Cortex of kidney (tissue), 1 donor: ENCODE measurements at places on chromosomes 16 and 17.

DNA sequence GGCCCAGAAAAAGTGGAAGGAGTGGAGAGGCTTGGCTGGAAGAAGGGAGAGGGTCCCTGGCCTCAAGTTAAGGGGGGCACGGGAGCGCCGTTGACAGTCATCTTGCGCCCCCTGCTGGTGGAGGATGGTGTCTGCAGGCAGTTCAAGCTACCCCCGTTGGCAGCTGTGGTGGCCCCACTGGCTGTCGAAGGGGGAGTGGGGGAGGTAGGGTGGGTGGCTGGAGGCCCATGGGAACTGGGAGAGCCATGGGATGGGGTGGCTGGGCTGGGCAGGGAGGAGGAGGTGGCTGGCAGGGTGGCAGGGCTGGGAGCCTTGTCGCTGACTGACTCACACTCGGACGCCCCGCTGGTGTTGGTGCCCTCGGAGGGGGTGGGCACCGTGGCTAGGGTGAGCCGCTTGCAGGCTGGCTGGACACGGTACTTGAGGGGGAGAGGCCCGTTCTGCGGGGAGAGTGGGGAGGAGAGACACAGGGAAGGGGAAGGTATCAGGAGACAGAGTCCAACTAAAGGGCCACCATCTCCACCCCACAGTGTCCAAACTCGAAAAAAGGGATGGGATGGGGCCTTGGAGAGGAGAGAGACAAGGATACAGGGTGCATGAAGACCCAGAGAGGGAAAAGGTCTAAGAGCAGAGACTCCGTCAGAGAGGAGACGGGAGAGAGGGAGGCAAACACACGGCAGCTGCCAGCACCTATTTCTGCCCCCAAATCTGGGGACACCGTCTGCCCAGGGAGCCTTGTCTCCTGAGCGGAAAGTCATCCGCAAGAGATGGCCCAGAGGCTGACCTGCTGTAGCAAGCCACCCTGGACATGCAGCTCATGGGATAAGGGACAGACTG is 5.2 kb downstream of the CISD3 start:
- DNase-seq, result no peak

DNA sequence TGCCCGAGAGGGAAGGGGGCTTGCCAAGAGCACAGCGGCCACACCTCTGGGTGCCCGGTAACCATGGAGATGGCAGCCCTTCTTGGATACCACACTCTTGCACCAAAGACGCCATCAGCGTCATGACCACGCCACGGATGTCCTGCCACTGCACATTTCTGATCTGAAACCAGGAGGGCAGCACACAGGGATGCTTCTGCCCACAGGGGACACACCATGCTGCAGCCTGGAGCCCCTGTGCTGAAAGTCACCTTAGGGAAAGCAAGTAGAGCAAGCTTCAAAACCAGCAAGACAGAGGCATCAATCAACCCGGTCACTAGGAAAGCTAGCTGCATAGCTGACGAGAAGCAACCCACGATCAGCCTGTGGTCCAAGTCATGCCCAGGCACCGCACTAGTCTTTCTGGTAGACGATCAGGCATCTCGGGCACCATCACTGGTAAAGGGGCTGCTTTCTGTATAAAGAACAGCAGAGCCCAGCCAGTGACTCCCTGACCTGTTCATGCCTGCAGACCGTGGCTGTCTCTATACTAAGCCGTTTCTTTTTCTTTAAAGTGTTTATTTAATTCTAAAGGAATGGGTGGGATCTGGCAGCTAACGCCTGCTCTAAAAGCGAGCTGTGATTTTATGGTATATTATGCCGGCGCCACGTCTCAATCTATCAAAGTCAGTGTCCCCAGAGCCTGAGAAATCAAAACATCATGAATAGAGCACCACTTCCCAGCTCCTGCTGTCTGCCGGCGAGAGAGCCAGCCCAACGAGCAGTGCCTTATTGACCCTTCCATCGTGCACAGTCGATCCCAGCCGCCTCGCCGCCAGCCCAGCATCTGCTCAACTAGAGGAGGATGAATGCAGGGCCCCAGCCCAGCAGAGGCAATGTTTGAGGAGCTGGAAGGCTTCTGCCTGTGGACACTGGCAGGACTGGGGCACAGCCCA is 244.7 kb downstream of the RBFOX3 start:
- no peak for DNase-seq

- DNase-seq, result no peak
These were observed 65.5 kb downstream of the CDK5R1 start for GRCh38 chr17:32552280-32552679.

GRCh38 chr17:39643271-39643670 is 6.3 kb downstream of the STARD3 start:
- no peak for DNase-seq

DNA sequence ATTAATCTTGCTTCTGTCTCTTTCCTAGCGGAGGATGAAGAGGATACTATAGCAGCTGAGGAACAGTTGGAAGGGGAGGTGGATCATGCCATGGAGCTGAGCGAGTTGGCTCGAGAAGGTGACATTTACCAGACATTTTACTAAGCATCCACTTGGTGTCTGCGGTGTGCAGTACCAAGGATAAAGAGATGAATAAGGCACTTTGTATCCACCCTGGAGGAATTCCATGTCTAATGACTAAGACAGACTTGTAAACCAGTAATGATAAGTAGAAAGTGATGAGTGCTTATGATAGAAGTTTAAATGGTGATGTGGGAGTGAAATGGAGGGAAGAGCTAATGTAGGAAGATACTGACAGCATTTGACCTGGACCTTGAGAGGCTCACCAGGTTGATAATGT is 12.0 kb downstream of the SRCAP start:
- DNase-seq, result no peak

DNA sequence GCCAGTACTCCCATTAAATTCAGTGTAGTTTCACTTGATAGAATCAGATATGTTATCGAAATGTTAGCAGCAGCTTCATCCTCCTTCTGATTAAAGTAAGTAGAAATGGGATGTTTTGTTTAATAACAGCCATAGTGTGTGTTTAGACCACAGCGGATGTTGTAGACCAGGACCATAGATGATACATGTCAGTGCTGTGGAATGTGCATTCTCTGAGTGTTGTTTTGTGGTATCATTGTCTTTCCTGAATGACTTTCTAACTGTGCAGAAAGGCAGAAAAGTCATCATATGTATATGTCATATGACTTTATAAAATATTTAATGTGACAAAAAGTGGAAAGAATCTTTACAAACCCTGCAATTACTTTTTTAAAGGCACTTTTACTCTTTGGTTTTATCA is 55.6 kb downstream of the CYLD start:
- DNase-seq, result no peak

- no peak for DNase-seq
These were observed 3.0 kb downstream of the CDT1 start for GRCh38 chr16:88806491-88807111.

DNA sequence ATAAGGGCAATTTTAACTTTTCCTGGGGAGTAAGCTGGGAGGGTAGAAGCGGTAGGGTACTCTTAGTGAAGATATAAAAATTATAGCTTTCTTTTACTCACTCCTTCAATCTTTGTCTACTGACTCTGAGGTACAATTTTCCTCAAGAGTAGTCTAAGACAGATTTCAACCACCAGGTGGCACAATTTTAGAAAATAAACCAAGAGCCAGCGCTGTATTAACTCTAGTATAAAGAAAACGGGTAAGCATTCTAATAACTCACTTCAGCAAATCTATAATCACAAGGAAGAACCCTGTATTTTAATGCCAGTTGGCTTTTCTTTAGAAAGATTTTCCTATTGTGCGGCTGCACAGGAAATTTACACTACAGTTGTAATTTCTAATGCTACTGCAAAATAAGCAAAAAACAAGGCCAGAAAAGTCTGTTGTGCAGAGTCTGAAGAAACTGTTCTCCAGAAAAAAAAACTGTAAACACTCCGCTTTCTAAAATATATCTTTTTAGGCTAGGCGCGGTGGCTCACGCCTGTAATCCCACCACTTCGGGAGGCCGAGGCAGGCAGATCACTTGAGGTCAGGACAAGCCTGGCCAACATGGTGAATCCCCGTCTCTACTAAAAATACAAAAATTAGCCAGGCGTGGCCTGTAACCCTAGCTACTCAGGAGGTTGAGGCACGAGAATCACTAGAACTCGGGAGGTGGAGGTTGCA is 1.9 kb downstream of the CMC2 start:
- DNase-seq, result no peak

- no peak for DNase-seq
These were observed 711.6 kb downstream of the CDH11 start for GRCh38 chr16:64410306-64410705.

DNA sequence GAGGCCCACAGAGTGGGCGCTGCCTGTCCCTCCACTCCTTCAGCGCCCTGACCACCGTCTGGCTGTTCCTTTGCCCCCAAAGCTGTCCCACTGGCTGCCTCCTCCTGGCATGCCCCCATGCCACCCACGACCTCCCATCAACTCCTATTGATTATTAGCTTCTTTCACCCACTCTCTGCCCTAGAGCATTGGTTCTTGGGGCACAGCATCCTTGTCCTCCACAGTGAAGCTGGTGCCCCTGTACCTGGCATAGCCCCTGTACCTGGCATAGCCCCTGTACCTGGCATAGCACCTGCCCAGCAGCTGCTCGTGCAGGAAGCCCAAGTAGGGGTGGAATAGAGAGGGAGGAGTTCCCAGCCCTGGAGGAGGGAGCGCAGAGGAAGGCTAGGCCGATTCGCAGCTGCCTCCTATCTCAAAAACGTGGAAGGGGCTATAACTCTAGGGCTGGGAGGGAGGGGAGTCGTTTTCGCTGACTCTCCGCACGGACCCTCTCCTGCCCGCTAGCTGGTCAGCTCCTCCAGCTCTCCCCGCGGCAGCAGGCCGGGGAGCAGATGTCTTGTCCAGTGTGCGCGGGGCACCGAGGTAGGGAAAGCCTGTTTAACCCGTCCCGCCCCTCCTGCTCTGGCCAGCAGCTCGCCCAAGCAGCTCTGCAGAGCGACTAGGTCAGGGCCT is 5.7 kb upstream of the ACTG1 start:
- DNase-seq, result no peak

- no peak for DNase-seq
These were observed 107.2 kb downstream of the USP32 start for GRCh38 chr17:60284709-60285108.

DNA sequence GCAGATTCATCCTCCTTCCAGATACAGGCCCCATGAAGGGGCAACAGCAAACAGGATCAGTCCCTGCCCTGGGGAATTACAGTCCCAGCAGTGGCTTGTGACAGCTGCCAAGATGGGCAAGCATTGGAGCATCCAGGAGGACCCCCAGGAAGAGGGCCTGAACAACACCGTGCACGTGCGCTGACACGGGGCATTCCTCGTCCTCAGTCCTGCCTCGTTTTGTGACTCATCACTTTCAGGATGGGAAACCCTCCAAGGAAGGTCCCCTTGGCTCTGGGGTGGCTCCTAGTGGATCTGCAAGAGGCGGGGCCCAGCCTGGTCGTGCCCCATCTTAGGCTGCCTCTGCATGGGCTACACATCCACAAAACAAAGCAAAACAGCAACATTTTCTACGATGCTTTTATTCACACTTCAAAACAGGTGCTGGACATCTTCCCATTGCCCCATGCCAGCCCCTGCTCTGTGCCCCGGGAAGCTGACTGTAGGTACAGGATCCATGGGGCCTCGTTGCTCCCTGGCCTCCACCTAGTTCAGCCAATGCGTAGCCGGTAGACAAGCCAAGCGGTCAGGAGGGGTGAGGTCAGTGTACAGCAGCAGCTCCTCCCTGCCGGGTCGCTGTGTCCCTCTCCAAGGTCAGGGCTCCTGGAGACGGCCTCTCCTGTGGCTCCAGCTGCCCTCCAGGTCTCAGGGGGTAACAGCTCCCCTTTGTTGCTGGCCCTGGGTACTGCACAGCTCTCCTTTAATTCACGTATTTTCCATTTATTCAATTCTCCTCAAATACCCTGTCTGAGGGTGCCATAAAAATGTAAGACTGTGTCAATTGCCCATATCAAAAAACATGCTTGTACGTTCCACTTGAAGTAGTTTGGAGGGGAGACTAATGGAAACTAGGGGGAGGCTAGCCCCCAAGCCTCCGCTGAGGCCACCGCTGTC is 32.2 kb downstream of the ACTG1 start:
- no peak for DNase-seq

GRCh38 chr16:48188449-48189102 is 32.8 kb upstream of the ABCC12 start:
- no peak for DNase-seq

GRCh38 chr17:80449930-80450576 is 26.4 kb downstream of the NPTX1 start:
- DNase-seq, result no peak
